Tongue (tissue), 3 donors: ENCODE measurements at places on chromosomes 3 and 15. TPM values are rescaled to one million over a fixed set of nuclear protein-coding genes. Genes with fewer than 3 reads are reported as not detected.

ZNF620 gene
- total RNA-seq = 3.0 TPM

RLBP1 gene
- total RNA-seq = not detected

TPRG1 gene
- total RNA-seq = 4.5 TPM

TRPM1 gene
- not detected for total RNA-seq

WDR93 gene
- not detected for total RNA-seq
